ENCODE measurements at places on chromosomes 4 and X. TPM values are rescaled to one million over a fixed set of nuclear protein-coding genes. Genes with fewer than 3 reads are reported as not detected.

The PDCL2 gene
- not detected for total RNA-seq

GRCh38 chr4:52780617-52781354, 29.6 kb upstream of the ERVMER34-1 start:
- no peak for DNase-seq

- DNase-seq: no peak
Observed at GRCh38 chr4:120716346-120716745, 206.2 kb downstream of the PRDM5 start.

The AMELX gene
- total RNA-seq: not detected

DNA sequence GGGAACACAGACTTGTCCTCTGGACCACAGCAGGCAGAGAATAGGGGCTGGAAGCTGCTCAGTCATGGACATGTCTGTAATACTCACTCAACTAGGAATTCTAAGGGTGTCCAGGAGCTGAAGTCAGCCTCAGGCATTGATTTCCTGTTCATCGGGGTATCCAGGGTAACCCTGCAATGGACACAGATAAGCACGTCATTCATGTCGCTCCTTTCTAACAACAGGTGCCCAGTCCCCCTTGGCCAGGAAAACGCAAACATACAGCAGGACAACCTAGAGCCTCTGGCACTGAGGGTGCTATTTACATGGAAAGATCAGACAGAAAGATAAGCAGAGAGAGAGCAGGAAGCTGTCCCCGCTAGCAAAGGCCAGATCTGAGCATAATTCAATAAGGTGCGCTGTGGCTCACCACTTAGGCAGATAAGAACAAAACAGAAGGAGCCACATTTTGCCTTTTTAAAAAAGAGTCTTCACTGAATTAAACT, 21.3 kb downstream of the QDPR start:
- DNase-seq: no peak

The FGF5 gene
- total RNA-seq: not detected

The TMPRSS11B gene
- not detected for total RNA-seq

The NDST3 gene
- total RNA-seq: 38.4 TPM

DNA sequence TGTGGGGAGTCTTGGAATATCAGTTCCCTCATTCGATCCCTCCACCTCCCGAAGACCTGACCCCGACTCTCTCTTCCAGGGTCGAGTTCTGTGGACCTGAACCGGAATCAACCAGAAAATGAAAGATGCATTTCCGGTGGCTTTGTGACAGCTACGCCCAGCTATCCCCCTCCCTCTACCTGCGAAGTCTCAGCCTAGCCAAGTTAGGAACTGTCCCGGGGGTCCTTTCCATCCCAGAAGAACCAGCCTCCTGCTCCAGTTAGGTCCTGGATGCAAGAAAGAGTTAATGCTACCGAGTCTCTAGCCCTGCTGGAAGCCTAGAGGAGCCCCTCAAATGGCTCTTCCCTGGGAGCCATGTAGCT, 13.4 kb upstream of the ETDC start:
- DNase-seq: no peak

DNA sequence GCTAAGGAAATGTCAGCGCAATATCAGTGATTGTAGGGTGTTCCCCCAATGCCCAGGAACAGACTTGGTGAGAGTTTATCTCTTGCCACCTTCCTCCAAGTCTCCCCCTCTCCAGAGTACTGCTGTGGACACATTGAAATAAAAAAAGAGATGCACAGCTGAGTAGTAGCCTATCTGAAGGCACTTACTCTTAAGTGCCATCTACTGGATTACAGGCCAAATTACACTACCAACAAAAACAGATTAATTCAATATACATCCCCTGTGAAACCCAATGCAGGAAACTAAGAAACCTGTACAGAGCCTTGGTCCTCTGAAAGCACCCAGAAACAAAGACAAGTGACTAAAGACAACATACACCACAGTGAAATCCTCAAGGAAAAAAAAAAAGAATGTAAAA, 460.3 kb downstream of the ZIC3 start:
- no peak for DNase-seq

- DNase-seq: no peak
Observed at GRCh38 chr4:8052160-8052691, 106.4 kb downstream of the ABLIM2 start.

DNA sequence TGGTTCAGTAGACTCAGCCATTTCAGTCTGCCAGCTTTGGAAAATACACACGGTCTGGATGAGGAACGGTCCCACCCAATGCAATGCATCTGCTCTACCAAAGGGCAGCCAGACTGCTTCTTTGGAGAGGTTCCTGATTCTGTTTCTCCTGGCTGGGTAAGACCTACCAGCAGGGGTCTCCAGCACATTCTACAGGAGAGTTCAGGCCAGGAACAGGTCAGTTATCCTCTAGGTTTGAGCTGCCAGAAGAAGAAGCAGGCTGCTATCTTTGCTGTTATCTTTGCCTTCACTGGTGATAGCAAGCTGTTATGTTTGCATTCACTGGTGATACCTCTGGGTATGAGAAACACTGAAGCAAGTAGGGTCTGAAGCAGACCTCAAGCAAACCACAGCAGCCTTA, 45.5 kb upstream of the PBDC1 start:
- DNase-seq: no peak

DNA sequence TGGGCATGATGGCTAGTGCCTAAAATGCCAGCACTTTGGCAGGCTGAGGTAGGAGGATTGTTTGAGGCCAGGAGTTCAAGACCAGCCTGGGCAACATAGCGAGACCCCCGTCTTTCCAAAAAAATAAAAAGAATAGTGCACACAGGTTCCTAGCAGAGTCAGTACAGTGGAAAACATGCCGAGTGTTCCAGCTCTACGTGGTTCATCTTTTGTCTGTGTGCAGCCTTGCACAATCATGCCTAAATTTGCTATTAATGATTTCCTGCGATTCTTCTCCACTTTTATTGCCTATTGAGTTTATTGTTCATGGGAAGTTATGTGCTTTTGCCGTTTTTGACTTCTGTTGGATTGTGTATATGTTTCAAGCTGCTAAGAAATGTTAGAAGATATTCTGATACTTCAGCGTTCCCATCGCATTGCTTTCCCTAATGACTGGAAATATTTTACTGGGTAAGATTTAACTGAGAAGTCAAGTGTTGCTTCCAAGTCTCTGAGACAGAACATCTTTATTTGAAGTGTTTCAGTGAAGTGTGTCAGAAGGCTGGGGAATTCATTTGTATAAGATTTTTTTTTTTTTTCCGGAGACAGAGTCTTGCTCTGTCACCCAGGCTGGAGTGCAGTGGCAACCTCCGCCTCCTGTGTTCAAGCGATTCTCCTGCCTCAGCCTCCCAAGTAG, 11.3 kb downstream of the DOCK11 start:
- DNase-seq: no peak

- DNase-seq: no peak
Observed at GRCh38 chrX:10741550-10741949, 121.2 kb upstream of the MID1 start.

DNA sequence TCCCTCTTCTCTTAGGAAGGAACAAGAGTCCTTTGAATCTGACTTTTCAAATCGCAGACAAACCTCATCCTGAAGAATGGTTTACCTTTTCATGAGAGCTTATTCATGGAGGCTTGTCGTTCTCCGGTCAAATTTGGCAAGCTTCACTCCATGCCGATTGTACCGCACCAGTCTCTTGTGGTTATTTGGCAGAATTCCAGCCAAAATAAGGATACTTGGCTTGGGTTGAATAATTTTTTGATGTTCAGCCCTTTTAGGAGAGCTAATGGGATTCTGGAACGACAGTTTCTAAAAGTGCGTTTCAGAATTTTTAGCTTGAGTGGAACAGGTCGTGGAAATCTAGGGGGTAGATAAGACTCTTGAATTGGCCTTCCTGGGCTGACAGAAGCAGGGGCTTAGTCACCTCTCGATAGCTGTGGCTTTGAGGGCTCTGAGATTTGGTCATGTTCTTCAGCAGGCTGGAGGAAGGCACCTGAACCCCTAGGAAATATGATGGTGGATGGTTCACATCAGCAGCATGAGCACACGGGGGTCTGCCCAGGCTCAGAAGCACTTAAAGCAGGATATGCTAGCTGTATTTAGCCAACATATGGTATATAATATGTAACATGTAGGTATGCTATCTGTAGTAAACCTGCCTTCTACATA, 1.5 kb downstream of the KLHL2 start:
- no peak for DNase-seq

DNA sequence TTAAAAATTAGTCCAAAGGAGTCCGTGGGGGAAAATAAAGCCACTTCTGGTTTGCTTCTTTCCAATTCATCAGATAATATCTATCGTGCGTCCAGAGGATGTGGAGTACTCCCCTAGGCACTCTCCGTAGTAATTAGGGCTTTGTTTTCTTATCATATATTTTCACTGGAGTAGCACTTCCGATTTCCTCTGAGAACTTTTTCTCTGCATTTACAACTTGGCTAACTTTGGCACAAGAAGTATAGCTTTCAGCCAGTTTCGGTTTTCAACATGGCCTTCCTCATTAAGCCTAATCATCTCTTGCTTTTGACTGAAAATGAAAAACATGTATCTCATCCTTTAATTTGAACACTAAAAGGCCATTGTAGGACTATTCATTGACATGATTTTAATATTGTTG, 80.5 kb downstream of the CASP3 start:
- DNase-seq: no peak

DNA sequence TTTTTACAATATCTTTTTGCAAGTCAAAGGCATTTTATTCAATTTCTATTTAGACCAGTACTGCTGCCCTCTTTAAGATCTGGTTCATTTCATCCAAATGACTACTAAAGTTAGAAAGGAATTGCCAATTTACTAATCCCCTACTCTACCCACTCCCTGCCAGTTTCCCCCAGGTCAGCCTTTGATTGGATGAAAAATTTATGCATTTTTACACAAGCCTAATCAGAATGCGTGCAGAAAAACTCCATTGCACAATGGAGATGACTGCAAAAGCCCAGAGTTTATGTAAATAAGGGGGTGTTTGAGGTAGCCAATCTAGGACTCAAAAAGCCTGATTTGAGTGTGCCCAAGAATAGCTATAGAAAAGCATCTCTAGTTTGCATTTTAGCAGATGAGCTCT, 310.6 kb downstream of the PABPC4L start:
- no peak for DNase-seq

The MAOB gene
- total RNA-seq: not detected

The GDPD2 gene
- total RNA-seq: not detected

DNA sequence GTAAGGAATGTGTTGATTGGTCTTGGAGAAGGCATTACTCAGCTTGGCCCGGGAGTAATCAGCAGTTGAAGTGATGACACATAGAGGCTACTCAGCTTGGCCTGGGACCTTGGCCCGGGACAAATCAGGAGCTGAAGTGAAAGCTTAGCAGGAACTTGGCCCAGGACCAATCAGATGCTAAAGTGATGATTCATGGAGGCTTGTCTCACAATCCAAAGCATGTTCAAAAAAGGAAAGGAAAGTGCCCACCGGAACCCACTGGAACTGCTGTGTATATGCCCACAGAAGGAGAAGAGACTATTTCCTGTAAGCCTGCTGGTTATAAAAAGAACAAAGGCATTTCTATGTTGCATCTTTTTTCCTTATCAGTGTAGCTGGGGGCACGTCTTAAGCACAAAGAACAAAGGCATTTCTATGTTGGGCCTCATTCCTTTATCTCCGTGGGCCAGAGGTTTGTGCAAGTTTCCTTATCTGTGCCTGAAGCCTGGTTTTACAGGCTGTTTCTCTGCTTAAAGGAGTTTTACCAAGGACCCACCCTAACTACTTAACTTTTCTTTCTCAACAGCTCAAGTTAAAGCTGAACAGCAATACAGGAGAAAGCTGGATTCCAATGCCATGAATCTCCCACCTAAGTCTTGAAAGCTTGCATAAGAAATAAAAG, 1176.7 kb downstream of the NLGN4X start:
- no peak for DNase-seq

- no peak for DNase-seq
Observed at GRCh38 chrX:152876931-152877840, 20.7 kb upstream of the ZNF185 start.

The MEPE gene
- total RNA-seq: not detected

DNA sequence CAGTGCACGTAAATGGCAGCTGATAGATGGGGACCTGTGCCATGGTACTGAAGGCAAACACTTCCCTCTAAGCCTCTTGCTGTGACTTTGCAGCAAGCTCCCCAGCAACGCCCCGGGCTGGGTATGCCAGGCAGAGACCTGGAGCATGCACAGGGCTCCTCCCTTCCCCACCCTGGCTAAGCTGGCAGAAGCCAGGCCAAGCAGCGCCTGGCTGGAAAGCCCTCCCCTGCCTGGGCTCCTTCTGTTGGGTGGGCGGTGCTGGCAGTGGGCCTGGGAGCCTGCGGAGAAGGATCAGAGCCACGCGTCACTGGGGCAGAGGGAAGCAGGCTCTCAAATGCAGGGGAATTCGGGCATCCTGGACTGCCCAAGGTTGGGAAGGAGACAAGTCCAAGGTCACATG, 3.6 kb downstream of the ATP2B3 start:
- DNase-seq: no peak

The RAB40AL gene
- 1.8 TPM for total RNA-seq

DNA sequence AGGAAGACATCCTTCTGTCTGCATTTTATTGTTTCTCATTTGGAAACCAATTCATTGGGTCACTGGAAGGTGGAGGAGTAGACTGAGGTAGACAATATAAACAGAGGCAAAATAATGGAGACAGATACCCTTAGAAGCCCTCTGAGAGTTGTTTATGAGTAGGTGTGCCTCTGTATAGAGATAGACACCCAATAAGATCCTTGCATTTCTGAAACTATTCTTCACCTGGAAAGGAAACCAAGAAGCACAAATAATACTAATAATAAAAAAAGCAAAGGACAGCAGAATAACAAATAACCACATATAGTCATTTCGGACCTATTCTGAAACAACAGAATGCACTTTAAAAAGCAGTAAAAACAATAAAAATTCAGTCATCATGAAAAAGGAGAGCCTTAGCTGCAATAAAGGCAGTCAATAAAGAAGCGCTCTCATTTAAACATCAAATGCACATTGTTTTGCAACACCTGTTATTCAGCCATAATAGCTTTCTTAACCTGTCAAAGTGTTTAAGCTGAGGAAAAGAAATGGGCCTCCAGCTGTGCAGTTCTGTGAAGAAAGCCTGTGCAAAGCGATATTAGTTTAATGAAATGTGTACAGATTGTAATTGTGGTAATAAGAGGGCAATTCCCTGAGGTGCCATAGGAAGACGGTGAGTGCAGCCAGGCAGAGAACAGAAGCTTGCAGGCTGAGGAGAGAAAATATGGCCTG, 904.2 kb downstream of the STPG2 start:
- DNase-seq: peak; percentile 19

- DNase-seq: no peak
Observed at GRCh38 chr4:100936661-100937375, 410.5 kb downstream of the PPP3CA start.

The DDX53 gene
- not detected for total RNA-seq

- no peak for DNase-seq
Observed at GRCh38 chr4:24006269-24006668, 116.4 kb upstream of the PPARGC1A start.

DNA sequence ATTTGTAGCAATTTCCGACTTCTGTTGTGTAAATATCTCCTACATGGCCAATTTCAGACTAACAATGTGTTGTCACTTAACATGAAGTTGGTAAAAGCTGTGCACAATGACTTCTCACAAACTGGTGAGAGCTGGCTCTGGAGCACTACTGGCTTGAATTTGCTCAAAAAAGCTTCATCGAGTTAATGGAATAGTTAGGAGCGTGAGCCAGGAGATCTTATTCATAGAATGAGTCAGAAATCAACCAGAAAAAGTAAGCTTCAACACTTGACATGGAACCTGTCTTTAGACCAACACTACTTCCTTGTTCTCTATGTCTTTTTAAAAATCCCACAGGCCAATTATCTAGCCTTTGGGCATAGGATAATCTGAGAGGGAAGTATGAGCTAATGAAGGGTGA, 7.9 kb upstream of the CHRDL1 start:
- no peak for DNase-seq

GRCh38 chrX:50813843-50814661, at the start of gene SHROOM4:
SHROOM4 (minus strand) TSS chrX:50814194; CDS start chrX:50814018, 176 bp downstream.
- DNase-seq: peak; percentile 37

All from glutamatergic neuron (in vitro differentiated cells).